Transverse colon (tissue), 4 donors: ENCODE measurements at places on chromosomes 6 and 20. TPM values are rescaled to one million over a fixed set of nuclear protein-coding genes. Genes with fewer than 3 reads are reported as not detected.

GRCh38 chr20:32036252-32036651 lies 15.8 kb upstream of the HCK start:
- H3K36me3 ChIP-seq, result no peaks in the 10 kb centered on the region
- H3K4me1 ChIP-seq, result no peaks in the 10 kb centered on the region
- no peak overlapping the region for H3K4me3 ChIP-seq
- H3K27me3 ChIP-seq, result peaks cover 59% of the 10 kb centered on the region

FOXF2 gene
- 16.8 TPM for total RNA-seq

GRCh38 chr6:31729515-31729978 lies 448 bp upstream of the DDAH2 start:
- peak; percentile 97 for DNase-seq
- no peaks in the 10 kb centered on the region for H3K27me3 ChIP-seq
- peak overlapping the region; percentile 99 for H3K27ac ChIP-seq
- peaks cover 48% of the 10 kb centered on the region for H3K4me1 ChIP-seq
- peak overlapping the region; percentile 72 for H3K4me3 ChIP-seq

GRCh38 chr6:73854998-73855718 lies 159.2 kb downstream of the CD109 start:
- no peaks in the 10 kb centered on the region for H3K27me3 ChIP-seq
- H3K4me3 ChIP-seq, result no peak overlapping the region
- H3K36me3 ChIP-seq, result no peaks in the 10 kb centered on the region
- no peaks in the 10 kb centered on the region for H3K4me1 ChIP-seq

GRCh38 chr6:149130090-149130489 lies 187.4 kb upstream of the TAB2 start:
- peak overlapping the region; percentile 25 for H3K27ac ChIP-seq
- H3K36me3 ChIP-seq, result no peaks in the 10 kb centered on the region
- no peaks in the 10 kb centered on the region for H3K27me3 ChIP-seq
- peaks cover 15% of the 10 kb centered on the region for H3K4me1 ChIP-seq
- H3K4me3 ChIP-seq, result no peak overlapping the region

AAR2 gene
- 25.5 TPM for total RNA-seq

CFB gene
- 37.8 TPM for total RNA-seq

DNA sequence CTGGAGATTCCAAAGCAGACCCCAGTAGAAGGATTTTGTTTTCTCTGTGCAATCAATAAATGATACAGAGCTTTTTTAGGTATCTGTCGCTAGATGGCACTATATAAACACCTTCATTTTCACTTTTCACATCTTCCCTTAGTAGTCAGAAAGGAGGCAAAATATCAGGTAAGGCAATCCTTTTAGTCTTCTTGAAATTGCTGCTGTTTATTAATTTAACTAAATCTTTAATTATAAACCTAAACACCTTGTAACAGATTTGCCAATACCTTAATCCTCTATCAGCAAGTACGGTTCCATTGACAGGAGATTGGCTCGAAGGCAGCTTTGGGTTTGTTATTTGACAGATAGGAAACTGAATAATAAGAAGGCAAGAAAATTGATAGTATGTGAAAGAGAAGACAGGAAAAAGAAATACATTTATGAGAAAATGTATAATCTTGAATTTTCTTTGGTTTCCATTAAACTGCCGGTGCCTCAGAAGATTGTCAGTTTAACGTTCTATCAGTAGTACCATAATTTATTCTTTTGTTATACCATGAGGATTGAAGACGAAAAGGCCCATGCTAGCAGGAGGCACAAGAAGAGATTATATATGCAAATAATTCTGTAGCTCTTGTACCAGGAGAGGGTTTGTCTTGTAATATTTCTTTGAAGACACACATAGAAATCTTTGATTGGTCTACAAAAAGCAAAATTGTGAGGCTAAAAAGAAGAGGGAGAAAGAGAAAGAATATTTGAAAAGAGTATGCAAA lies 23.5 kb upstream of the IBTK start:
- H3K27ac ChIP-seq, result no peak overlapping the region
- no peak for DNase-seq
- H3K36me3 ChIP-seq, result no peaks in the 10 kb centered on the region
- no peaks in the 10 kb centered on the region for H3K4me1 ChIP-seq

OLIG3 gene
- total RNA-seq, result not detected

DNA sequence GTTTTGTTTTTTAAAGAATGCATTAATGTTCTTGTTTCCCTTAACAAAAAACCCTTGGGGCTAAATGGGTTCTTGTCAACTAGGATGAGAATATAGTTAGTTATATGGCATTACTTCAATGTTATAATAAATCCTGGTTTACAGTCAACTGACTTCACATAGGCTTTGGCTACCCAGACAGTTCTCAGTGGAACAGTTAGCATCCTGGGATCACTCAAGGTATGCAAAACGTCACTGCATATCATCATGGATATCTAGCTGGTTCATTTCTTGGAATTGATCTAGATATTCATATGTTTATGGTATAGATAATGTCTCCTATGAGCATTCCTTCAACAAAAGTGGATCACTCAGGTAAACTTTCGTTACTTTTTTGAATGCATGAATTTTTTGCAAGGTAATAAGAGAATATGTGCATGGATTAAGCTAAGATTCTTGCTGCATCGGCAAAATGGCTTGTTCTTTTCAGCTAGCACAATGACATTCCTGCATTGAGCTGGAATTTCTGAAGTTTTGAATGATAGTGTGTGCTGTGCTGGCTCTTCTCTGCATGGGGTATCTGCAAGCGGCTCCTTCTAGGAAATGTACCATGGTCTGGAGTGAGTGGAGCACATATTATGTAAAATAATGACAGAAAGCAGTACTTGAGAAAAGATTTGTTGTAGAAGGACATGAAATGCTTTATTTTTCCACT lies 138.9 kb downstream of the ADGRG6 start:
- no peaks in the 10 kb centered on the region for H3K4me1 ChIP-seq
- no peaks in the 10 kb centered on the region for H3K27me3 ChIP-seq
- no peak for DNase-seq
- no peak overlapping the region for H3K27ac ChIP-seq
- H3K4me3 ChIP-seq, result no peak overlapping the region

DNA sequence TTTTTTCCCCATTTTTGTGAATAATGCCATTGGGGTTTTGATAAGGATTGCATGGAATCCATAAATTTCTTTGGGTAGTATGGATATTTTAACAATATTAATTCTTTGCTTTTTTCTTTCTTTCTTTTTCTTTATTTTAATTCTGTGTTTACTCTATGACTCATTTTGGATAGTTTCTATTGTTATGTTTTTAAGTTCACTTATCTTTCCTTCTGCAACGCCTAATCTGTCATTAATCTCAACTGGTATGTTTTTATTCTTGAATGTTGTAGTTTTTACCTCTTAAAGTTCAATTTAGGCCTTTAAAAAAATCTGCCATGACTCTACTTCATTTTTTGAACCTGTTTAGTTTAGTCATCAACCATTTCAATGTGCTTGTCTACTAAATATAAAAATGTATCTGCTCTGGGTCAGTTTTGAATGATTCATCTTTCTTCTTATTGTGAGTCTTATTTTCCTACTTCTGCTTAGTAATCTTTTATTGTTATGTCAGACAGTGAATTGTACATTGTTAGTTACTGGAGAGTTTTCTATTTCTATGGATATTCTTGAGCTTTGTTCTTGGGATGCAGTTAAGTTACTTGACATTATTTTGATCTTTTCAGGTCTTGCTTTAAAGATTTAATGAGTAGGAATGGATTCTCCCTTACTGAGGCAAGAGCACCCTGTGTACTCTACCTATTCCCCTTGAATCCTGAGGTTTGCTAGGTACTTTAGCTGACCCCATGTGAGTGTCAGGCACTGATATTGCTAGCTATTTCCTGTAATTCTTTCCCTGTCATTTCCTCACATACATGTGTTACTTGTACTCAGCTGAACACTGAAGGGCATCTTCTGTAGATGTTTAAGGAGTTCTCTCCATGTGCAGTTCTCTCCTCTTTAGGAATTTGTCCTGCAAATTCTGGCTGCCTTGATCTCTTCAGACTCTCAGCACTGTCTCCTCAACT lies 104.2 kb downstream of the TFAP2B start:
- DNase-seq, result no peak
- no peaks in the 10 kb centered on the region for H3K27me3 ChIP-seq
- no peaks in the 10 kb centered on the region for H3K36me3 ChIP-seq
- no peaks in the 10 kb centered on the region for H3K4me1 ChIP-seq
- H3K27ac ChIP-seq, result no peak overlapping the region

- no peaks in the 10 kb centered on the region for H3K36me3 ChIP-seq
- no peak for DNase-seq
- H3K27me3 ChIP-seq, result no peaks in the 10 kb centered on the region
- H3K4me3 ChIP-seq, result no peak overlapping the region
- no peak overlapping the region for H3K27ac ChIP-seq
These were observed 46.6 kb upstream of the AFDN start for GRCh38 chr6:167779993-167780655.

PPP1R16B gene
- total RNA-seq, result 3.8 TPM
